ENCODE measurements at places on chromosomes 1 and 21.

- DNase-seq: no peak
Observed at GRCh38 chr1:20663969-20664715, 3.0 kb upstream of the DDOST start.

- DNase-seq: no peak
Observed at GRCh38 chr1:8031176-8031785, 5.2 kb upstream of the ERRFI1 start.

GRCh38 chr21:41098481-41099042 is 69.4 kb upstream of the BACE2 start:
- no peak for DNase-seq

- DNase-seq: no peak
Observed at GRCh38 chr1:86779308-86780191, 75.2 kb downstream of the SH3GLB1 start.

GRCh38 chr1:185292237-185292636 is 24.8 kb downstream of the IVNS1ABP start:
- DNase-seq: no peak

GRCh38 chr1:235423214-235423652 is 56.0 kb downstream of the TBCE start:
- no peak for DNase-seq

- no peak for DNase-seq
Observed at GRCh38 chr1:181765451-181766026, 282.2 kb downstream of the CACNA1E start.

DNA sequence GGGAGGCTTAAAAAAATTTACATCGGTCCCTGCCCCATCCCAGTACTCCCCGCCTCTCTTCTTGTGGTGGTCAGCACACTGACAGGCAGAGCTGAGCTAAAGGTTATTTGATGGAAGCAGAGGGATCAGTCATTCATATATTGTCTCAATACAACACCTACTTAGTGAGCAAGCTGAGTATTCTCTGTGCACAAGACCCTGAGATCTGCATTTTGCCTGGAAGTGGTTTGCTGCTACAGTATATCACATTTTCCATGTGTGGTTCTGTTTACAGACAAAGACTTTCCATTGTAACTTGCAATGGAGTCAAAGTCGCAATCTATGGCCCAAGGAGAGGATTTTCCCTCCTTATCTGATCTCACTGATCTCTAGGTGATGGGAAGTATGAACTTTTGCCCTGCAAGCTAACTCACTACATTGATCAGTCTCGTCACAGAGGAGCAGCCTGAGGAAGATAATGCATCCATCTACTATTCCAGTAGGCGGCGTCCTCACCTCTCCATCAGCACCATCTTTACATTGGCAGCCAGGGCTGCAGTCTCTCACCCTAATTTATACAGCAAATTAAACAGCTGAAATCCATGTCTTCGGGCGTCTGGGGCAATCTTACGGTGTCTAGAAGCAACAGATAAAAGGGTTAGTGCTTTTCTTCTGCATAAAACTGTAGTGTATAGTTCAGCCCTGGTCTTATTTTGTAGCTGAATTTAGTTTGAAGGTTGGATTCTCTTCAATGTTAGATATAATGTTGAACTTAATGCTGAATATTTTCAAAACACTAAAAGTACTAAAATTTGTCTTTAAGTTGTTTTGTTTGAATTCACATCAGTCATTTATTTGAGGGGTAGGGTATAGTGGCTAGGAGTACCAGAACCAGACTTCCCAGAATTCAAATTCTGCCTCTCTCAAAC is 3.2 kb upstream of the TRAF5 start:
- no peak for DNase-seq

DNA sequence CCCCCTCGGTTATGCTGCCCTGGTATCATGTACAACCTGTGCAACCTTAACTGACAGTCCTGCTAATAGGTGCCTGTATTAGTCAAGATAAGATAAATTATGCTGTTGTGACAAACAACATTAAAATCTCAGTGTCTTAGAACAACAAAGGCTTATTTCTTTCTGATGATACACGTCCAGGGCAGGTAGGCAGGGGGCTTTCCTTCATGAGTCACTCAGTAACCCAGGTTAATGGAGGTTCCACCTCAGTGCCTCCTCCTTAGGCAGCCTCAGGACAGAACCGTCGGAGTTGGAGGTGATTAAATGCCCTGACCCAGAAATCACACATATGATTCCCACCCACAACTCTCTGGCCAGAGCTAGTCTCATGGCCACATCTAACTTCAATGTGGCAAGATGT is 94.6 kb upstream of the CASZ1 start:
- DNase-seq: no peak

DNA sequence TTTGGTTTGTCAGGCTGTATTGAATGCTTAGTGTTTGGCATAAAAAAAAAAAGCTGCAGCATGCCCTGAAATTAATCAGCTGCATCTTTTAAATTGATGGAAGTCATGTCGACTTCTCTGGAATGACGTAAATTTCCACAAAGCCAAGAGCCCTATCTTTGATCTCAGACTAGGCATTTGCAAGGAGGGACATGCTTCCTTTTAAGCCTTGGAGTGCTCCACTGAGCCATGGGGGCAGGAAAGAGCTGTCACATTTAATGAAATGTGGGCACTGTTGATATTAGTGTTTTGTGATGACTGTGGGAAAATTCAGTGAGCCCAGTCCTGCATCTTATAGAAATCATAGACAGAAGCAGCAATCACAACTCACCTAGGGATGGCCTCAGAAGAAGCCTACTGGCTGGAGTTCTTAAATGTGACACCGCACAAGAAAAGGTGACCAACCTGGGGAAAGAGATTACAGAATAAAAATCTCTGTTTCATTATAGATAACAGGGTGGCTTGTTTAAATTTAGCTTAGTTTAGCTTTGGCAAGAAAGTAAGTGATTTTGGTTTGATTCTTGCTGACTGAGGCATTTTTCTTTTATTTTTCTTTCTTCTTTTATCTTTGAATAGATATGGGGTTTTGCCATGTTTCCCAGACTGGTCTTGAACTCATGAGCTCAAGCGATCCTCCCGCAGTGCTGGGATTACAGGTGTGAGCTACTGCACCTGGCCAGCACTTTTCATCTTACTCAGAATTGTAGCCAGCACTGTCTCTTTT is 188.2 kb downstream of the HHAT start:
- no peak for DNase-seq

GRCh38 chr1:244675167-244675566 is 22.2 kb downstream of the DESI2 start:
- no peak for DNase-seq
